ENCODE measurements at places on chromosomes 2 and 18. TPM values are rescaled to one million over a fixed set of nuclear protein-coding genes. Genes with fewer than 3 reads are reported as not detected.

GRCh38 chr2:109436610-109437225 lies 177.0 kb downstream of the SEPTIN10 start:
- DNase-seq, result no peak

UGT1A9 gene
- not detected for total RNA-seq

DNA sequence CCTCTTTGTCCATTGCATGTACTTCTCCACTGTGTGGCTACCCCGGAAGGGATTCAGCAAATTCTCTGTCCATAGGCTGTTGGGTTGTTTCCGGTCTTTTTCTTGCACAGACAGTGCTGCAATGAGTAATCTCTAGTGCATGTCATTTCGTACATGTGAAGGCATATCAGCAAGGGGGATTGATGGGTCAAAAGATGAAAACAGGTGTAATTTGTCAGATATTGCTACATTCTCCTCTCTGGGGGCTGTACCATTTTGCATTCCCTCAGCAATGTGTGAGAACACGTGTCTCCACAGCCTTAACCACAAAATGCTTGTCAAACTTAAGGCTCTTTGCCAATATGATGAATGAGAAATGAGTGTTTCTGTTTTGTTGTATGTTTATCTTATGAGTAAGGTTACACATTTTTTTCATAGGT lies 60.5 kb downstream of the KLHL29 start:
- no peak for DNase-seq

DNA sequence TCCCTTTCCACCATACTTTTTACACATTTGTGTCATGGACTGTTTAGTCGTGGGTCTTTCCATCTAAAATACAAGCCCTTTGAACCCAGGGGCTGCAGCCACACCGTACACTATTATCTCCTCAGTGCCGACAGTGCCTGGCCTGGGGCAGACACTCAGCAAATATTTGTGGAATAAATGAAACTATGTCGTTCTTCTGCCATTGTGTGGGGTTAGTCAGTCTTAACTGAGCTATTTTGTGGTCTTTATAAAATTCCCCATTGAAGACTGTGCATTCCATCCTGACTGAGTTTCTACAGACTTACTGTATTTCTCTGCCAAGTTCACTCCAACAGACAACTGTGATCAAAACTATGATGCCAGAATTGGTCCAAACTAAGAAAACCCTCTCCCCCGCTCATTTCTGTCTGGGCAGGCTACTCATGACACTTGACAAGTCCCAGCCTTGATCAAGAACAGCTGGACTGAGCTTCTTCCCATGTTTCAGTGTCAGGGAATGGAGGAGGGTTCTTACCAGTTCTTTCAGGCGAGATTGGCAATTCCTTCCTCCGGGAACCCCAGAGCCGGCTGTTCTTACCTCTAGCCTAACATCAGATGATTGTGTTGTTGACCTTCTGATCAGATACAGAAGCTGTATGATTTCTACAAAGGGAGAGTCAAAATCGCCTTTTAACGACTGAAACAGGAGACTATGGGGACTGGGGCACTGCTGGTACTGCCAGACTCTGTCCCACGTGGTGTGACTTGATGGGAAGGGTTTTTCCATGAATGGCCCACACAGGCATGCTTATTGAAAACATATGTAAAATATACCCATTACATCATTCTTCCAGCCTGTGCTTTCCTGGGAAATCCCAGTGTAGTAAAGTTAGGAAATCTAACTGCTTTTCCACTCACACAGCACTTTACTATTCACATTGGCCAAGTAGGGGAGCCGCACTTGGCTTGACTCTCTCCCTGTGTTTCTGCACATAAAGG lies 77.4 kb upstream of the NPAS2 start:
- no peak for DNase-seq

- DNase-seq, result no peak
Observed at GRCh38 chr2:144659731-144660275, 139.9 kb upstream of the ZEB2 start.

All from T-helper 17 cell (primary cell).